ENCODE measurements at places on chromosomes 1 and 21.
A peak's percentile ranks its signal among the peaks of the same experiment; 100 is the strongest.

GRCh38 chr1:156012051-156012817, 8.5 kb downstream of the SSR2 start:
- DNase-seq: no peak

DNA sequence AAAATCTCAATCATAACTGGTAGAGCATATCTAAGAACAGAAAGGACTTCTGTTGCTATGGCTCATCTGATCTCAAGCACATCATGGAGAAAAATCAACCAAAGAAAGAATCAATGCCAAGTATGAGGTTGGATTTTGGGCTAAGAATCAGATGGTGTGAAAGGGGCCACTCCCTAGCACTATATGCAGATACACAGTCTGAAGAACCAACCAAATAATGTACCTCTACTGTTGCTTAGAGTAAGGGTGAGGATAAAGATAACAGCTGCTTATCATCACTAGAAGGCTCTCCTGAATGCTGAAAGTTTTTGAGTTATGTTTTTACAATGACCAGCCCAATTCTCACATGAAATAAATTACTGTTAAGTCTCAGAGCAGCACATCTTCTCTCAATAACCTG, 35.6 kb downstream of the ST7L start:
- DNase-seq: no peak

- no peak for DNase-seq
Observed at GRCh38 chr1:203271962-203272632, 33.2 kb upstream of the BTG2 start.

- DNase-seq: no peak
Observed at GRCh38 chr1:24319962-24320361, 805 bp downstream of the GRHL3 start.

- no peak for DNase-seq
Observed at GRCh38 chr1:8133190-8133589, 107.1 kb upstream of the ERRFI1 start.

- DNase-seq: no peak
Observed at GRCh38 chr1:236705771-236706170, 19.5 kb downstream of the ACTN2 start.

DNA sequence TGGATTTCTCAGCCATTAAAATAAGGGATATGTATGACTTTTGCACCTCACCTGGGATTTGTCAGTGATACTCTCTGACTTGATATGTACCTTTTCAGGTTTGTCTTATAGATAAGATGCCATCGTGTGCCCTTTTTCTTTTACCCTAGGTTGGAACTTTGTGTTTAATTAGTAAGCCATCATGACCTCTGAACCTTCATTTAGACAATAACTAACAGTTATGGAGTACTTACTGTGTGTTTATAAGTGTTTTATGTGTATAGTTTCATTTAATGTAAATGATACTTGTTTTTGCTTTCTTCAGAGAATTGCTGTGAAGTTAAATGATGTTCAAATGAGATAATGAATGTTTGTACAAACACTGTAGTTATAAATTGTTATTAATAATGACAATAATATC, 14.4 kb downstream of the HS2ST1 start:
- DNase-seq: no peak

GRCh38 chr1:7549277-7550161, 221.6 kb upstream of the VAMP3 start:
- no peak for DNase-seq

GRCh38 chr1:36987276-36987675, 47.0 kb downstream of the GRIK3 start:
- DNase-seq: no peak

GRCh38 chr1:88890791-88891317, 513 bp downstream of the GTF2B start:
- no peak for DNase-seq

- no peak for DNase-seq
Observed at GRCh38 chr1:83499998-83500397, 498.9 kb downstream of the TTLL7 start.

DNA sequence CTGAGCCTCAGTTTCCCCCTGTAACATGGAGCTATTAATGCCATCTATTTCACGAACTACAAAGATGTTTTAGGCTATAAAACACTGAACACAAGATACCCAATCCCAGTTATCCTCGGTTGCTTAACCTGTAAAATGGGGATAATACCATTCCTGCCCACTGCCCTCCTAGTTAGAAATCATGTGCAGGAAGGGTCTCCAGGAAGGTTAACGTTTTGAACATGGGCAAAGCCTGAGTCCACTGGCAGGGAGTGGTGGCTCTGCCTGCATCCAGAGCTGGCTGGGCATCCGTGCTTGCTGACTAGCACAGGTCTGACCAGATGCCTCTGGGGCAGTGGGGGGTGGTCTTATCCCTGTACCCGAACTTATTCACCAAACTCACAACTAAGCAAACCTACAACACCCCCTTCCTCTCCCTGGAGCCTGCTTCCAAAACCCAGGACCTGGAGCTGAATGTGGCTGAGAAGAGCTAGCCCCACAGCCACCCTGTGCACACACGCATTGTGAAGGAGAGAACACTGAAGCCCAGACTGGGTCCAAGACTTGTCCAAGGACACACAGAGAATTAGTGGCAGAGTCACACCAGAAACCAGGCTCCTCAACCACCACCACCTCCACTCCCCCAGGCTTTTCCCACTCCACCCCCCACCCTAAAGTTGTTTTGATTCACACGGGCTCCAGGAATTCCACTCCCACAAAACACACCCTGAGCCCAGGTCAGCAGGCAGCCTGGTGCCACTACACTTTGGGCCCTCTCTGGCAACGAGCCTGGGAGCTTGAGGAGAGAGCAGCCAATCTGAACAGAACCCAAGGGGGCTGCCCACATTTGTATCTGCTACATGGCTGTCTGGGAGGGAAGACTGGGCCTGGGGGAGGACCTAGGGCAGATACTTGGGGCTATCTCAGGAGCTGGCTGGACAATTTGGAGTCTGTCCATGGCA, 1.6 kb downstream of the E2F2 start:
- DNase-seq: no peak

DNA sequence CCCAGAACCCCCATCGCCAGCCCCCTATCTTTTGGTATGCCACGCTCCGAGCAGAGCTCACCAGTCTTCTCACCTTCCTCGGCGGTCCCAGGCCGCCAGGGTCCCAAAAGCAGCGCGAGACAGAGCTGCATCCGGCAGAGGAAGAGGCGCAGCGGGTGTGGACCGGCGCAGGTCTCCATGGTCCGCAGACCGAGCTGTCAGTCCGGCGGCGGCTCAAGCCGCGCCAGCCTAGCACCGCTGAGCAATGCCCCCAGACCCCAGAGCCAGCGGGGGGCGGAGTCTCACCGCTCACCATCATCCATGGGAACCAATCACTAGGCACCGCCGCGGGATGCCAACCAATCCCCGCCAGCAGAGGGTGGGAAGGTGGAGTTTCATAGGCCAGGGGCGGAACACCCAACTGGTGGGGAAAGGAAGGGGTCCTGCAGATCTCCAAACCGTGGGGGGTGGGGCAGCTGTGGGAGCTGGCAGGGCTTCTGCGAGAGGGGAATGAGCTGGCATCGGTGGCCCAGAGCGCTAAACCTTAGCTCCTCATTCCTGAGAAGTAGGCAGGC, at the start of gene EPHA10:
EPHA10 (minus strand) TSS at position 233 of the 554 bp plus-strand sequence; CDS start at position 179, 54 bp downstream.
- no peak for DNase-seq

- DNase-seq: no peak
Observed at GRCh38 chr1:244231193-244231571, 180.1 kb downstream of the ZBTB18 start.

DNA sequence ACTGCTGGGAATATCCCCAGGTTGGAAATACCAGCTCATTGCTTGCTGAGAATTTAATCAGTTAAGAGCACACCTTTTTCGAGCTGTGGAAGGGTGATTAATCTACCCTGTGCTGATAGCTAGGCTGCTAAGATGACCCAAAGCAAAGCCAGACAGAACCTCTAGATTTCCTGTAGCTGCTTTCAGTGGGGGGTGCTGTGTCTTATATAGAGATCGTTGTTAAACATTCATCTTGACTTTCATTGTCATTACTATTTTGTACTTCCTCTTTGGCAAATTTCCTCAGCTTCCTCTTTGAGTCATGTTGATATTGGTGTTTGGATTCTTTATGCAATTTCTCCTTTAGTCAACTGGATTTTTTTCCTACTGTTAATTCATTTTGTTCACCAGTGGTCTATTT, 155.3 kb downstream of the DISC1 start:
- DNase-seq: no peak

DNA sequence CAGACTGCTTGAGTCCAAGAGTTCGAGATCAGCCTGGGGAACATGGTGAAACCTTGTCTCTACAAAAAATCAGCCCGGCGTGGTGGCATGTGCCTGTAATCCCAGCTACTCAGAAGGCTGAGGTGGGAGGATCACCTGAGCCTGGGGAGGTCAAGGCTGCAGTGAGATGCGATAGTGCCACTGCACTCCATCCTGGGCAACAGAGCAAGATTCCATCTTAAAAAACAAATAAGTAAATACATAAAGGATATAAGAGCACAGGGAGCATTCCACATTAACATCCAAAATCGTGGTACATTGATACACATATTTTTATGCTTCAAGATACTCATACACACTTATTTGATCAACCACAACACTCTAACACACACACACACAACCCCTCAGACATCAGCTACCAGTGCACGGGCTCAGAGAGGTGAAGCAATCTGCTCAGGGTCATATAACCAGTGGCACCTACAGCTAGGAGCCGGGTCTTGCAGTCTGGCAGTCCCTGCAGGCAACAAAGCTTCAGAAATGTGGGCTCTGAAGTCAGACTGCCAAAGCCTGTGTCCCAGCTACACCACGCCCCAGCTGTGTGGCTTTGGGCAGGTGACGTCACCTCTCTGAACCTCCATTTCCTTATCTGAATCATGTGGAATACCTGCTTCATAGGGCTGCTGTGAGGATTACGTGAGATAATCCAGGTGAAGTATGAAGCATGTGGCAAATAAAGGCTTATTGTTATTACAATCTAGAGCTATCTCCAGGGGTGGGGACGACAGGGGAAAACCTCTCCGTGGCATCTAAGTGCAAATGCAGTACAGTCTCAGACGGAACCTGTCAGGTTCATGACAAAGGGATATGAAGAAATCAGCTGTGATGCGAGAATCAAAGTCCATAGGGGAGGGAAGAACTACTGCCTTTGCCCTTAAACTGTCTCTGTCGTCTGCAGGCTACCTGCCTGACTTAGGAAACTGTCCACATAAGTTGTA, 4.8 kb upstream of the CRYBG2 start:
- no peak for DNase-seq

GRCh38 chr1:220761688-220762427, 13.7 kb downstream of the MTARC2 start:
- DNase-seq: no peak

GRCh38 chr21:21631961-21632360, 633.8 kb downstream of the NCAM2 start:
- no peak for DNase-seq

DNA sequence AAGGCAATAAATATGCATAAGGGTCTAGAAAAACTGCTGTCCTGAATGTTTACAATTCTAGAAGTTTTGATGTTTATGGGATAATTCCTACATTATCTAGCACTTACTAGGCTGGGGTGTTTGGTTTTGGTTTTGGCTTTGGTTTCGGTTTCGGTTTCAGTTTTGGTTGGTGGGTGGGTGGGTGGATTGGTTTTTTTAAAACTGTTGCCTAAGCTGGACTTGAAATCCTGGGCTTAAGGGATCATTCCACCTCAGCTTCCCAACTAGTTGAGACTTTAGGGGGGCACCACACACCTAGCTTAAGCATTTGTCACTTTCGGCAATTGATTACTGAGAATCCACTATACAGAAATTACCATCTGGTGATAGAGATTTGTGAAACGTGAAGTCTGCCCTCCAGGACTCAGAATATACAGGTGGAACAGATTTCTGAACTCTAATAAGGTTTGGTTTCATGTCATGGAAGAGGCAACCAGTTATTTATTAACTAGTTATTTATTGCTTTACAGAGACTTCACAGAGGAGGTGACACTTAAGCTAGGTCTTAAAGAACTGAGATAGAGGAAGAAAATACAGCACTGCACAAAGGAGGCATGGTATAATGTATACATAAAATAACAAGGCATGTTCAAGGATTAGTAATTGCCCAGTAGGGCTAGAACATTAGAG, 69.6 kb downstream of the PIK3R3 start:
- peak; percentile 6 for DNase-seq

GRCh38 chr1:201026836-201027235, 3.3 kb upstream of the KIF21B start:
- no peak for DNase-seq

DNA sequence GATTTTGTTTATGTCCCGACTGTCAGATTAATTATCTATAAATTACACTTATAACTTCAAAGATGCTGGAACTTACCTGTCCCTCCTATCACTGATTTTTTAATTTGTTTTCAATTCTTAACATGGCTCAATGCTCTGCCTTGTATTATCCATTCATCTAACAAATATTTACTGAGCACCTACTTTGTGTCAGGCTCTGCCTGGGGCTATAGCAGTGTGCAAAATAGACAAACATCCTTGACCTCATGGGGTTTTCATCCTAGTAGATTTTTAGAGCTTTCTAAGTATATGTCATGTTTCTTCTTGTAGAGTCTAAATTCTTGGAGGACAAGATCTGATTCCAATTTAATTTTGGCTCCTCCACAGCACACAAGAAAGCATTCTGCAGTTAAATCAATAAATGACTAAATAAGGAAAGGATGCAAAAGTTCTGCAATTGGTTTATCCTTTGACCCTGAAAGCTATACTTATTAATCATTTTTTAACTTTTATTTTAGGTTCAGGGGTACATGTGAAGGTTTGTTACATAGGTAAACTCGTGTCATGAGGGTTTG, 10.8 kb upstream of the SMYD2 start:
- no peak for DNase-seq

- no peak for DNase-seq
Observed at GRCh38 chr1:234014208-234014607, 109.7 kb downstream of the SLC35F3 start.

- DNase-seq: no peak
Observed at GRCh38 chr1:192453360-192453992, 122.1 kb upstream of the RGS1 start.

DNA sequence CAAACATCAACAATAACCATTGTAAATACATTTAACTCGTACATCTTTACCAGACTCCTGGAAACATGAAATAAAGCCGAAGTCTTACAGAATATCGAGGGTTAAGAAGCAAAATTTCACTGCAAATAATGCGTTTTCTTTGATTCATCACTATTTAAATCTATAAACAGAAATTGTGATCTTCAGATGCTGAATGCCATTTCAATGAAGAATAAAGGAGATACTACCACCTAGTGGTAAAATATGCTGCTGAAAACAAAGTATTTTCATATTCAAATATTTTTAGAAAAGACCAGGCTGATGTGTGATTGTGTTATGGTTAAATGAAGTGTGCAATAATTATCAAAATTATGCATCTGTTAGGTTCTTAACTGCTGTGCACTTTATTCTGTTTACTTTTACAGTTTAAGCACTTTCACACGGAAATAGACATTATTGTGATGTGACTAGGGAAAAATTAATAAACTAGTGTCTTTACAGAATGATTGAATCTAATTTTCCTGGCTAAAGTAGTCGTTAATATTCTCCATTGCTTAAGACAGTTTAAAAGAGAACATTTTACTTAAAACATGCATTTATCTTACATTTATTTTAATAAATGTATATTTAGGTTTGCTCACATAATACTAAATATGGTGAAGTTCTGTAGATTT, 1093.1 kb downstream of the MRPL39 start:
- DNase-seq: no peak
